ENCODE measurements at places on chromosomes 1 and 21.

DNA sequence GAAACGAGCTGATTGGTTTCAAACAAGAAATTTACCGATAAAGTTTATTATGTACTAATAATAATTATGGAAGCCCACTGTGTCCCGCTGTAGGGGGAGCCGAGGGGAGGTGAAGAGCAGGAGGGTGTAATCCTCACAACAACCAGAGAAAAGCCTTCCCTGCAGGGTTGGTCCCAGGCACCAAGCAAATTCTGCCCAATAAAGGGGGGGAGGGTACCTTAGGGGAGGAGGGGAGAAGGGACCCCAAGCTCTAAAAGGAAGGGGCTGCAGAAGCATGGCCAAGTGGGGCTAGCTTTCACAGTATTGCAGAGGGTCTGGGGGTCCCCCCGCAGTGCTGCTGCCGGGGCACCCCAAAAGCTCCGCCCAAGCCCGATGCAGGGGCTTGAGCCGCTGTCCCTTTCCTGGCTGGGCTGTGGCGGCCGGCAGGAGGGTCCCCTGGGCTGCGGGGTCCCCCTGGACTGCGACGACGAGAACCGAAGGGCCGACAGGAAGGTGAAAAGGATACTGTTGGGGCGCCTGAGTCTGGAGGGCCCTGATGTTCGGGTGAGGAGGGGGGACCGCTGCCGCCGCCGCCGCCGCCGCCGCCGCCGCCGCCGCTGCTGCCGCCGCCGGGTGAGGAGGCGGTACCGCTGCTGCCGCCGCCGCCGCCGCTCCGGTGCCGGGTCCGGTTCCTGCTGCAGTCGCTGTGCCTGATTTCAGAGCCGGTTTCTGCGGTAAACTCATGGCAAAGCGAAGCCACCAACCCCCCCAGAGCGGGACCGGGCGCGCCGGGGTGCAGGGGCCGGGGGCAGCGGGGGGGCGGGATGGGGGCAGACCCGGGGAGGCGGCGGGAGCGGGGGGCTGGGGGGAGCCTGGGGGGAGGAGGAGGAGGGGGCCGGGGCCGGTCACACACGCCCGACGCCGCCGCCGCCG is 771 bp downstream of the EIF4G3 start:
- DNase-seq = peak; percentile 54

GRCh38 chr1:109493227-109493626 is 667 bp upstream of the CYB561D1 start:
- DNase-seq = no peak

- no peak for DNase-seq
Measured at GRCh38 chr1:8419861-8420260, 101.9 kb downstream of the SLC45A1 start.

DNA sequence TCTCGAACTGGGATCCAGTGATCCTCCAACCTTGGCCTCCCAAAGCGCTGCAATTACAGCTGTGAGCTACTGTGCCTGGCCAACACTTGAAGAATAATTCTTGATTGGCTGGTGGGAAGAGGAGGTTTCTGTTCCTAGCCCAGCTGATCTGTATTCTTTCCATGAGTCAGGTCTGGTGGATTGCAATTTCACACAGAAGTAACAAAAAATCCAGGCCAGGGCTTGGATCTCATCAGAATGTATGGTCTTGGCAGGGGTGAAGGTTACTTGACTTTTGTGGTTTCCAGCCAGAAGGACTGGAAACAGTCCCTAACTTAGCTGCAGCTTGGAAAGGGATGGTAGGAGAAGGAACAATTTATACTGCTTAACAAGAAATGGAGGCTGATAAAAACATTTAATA is 5.1 kb upstream of the HP1BP3 start:
- DNase-seq = no peak

DNA sequence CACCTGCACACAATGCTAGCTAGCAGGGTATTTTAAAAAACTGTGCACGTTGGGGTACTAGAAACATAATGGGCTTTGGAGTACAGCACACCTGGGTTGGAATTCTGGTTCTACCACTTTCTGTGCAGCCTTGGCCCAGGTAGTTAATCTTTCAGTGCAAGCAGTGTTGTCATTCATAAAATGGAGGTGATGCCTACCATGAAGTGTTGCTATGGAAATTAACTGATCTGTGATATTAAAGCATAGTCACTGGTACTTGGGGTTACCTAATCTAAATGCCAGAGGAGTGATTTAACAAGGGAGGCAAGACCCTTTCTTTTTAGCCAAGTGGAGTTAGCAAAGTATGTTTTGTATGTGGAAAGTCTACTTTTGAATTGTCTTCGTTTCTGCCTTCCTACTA is 18.0 kb downstream of the ATP1B1 start:
- DNase-seq = no peak

DNA sequence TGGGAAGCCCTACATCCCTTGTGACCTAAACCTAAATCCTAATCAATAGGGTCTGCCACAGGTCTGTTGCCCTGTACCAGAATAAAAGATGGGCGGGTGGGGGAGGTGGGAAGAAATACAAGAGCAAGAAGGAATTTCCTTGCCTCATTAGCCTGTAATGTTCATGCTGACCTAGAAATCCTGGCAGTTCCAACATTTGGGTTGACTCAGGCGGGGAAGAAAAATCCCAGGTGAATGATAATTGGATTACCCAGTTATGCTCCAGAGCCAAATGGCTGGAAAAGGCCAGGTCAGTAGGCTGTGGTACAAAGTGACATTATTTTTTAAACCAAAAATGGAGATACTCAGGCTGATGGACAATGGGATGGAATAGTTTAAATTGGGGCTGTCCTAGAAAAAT is 27.3 kb upstream of the A3GALT2 start:
- no peak for DNase-seq

- DNase-seq = no peak
Measured at GRCh38 chr1:219621047-219621786, 8.3 kb upstream of the ZC3H11B start.

DNA sequence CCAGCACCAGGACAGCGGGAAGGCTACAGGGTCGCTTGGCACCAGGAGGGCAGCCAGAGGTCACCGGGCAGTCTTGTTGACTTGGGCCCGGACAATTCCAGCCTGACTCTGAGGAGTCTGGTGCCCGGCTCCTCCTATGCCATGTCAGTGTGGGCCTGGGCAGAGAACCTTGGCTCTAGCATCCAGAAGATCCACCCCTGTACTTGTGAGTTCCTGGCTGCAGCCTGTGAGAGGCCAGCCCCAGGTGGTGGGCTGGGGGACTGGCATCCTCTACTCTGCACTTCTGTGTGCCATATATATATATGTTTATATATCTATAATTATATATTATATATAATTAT is 11.6 kb upstream of the PTPN7 start:
- DNase-seq = no peak

GRCh38 chr21:21200103-21200938 is 202.1 kb downstream of the NCAM2 start:
- DNase-seq = no peak

DNA sequence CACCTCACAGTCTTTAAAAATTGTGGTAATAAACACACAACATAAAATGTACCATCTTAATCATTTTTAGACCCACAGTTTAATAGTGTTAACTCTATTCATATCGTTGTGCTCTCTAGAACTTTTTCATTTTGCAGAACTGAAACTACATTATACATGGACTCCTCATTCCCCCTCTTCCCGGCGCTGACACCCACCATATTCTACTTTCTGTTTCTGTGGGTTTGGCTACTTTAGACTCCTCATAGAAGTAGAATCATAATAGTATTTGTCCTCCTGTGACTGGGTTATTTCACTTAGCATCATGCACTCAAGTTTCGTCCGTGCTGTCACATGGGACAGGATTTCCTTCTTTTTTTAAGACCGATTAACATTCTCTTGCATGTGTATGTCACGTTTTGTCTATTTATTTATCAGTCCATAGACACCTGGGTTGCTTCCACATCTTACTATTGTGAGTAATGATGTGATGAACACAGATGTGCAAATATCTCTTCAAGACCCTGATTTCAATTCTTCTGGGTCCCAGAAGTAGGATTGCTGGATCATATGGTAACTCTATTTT is 62.9 kb upstream of the TMPRSS2 start:
- no peak for DNase-seq

- DNase-seq = no peak
Measured at GRCh38 chr1:62314454-62315350, 4.5 kb downstream of the KANK4 start.

DNA sequence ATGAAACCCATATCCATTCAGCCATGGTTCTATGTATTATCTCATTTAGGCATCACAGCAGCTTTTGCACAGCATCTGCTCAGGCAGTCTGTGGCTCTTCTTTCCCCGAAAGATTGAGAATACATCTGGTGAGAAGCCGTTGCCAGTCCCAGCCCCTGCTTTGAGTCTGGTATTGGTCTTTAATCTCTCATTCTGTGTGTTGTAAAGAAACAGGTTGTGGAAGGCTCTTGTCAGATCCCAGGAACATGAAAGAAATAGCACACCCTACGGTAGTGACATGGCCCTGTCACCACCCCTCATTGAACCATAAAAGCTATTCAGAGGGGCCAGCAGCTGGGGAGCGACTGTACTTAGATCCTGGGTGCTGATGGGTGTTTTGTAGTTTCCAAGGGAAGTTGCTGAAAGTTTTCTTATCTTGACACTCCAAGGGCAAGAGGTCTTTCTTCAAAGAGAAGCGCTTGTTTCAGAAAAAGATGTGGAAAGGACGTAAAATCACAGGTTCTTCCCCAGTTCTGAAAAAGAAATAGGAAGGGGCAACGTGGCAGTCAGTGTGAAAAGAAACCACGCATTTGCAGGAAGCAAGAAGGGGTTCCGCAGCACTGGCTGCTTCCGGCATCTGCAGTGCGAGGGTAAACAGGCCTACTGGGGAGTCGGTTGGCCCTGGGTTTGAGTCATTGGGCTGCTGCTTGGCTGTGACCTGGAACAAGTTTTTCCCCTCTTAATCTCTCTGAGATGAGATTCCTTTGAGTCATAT is 145.0 kb downstream of the DHRS3 start:
- no peak for DNase-seq

DNA sequence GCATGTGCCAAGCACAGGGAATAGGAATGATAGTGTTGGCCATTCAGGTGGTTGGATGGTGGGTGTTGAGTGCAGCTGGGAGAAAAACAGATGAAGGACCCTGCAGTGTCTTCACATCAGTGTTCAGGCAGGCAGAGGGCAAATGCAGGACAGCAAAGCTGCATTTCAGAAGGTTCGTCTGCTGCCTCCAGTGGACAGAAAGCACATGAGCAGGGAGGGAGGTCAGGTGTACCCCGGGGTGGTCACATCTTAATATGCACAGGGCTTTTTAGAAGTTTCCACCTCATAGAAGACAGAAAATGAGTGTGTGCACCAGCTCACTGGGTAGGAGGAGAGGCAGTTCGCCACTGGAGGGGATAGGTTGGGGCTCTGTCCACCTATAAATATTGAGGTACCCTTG is 184.9 kb downstream of the SLC35F3 start:
- DNase-seq = no peak

GRCh38 chr1:245879091-245879490 is 628.0 kb downstream of the SMYD3 start:
- DNase-seq = no peak

DNA sequence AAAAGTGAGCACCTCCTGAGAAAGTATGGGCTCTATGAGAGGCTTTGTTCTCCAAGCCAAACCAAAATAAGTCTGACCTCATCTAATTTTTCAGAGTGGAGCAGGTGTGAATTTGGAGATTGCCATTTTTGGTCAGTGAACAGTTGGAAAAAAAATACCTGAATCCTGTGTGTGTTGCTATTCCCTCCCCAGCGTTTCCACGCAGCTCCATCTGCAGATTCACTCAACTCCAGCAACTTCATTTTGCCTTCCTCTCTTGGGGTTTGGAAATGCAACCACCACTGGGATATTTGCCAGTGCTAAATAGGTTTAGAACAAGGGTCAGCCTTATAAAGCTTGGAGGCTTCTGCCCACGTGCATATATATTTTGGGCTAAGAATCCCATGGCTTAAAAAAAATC is 11.2 kb downstream of the CASQ2 start:
- no peak for DNase-seq

- no peak for DNase-seq
Measured at GRCh38 chr1:159825564-159825963, 1.1 kb upstream of the SLAMF8 start.

GRCh38 chr1:63868268-63868781 is 94.5 kb downstream of the ROR1 start:
- DNase-seq = no peak

GRCh38 chr1:44554706-44555105 is 119.6 kb downstream of the TMEM53 start:
- DNase-seq = no peak
